Bladder microvascular endothelial cell (primary cell): ENCODE measurements at places on chromosomes 13 and 19. TPM values are rescaled to one million over a fixed set of nuclear protein-coding genes. Genes with fewer than 3 reads are reported as not detected.

The CEACAM4 gene
- total RNA-seq = not detected in 2 replicates

The SCAF1 gene
- 8.3 and 20.1 TPM in 2 replicates for total RNA-seq

The PRTN3 gene
- total RNA-seq = not detected in 2 replicates

The CHAF1A gene
- total RNA-seq = 13.8 and 14.5 TPM in 2 replicates

The ZNF8 gene
- total RNA-seq = 2.6 and 5.2 TPM in 2 replicates

The BEST2 gene
- total RNA-seq = not detected in 2 replicates

The MBD3L3 gene
- total RNA-seq = not detected in 2 replicates
